ENCODE measurements at places on chromosomes 7 and 10.

DNA sequence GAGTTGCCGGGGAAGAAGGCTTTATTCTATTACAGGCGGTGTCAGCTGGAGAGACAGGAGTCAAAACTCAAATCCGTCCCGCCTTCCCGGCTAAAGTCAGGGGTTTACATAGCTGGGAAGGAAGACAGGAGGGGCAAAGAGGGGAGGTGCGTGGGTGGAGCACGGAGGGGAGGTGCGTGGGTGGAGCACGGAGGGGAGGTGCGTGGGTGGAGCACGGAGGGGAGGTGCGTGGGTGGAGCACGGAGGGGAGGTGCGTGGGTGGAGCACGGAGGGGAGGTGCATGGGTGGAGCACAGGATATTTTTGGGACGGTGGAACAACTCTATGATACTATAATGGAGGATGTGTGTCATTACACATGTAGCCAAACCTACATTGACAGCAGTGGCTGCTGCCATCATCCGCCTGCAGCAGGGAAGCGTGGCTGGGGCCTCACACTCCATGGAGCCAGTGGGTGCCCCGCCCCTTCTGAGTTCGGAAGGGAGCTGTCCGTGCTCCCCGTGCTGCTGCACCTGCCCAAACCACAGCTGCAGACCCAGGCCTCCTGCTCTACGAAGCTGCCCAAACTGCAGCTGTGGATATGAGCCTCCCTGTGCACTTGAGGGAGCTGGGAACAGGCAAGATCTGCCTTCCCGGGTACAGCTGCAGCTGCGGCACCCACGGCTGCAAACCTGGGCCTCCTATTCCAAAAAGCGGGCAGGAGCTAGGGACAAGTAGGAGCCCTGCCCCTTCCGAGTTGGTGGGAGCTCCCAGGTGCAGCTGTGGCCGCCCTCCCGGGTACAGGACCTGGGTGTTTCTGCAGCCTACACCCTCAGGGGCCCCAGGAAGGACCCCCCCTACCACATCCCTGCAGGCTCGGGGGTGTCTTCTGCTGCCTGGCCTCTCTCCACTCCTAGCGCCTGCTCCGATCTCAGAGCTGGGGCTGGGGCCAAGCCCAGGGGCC, 119.4 kb downstream of the DYNC2I1 start:
- DNase-seq = no peak

- no peak for DNase-seq
These were observed 53.8 kb downstream of the CTBP2 start for GRCh38 chr10:125106586-125106985.

GRCh38 chr7:28481091-28481926, 69.0 kb downstream of the CREB5 start:
- DNase-seq = no peak

- no peak for DNase-seq
These were observed 189.0 kb downstream of the GALNT17 start for GRCh38 chr7:71320916-71321315.
